ENCODE measurements at places on chromosomes 13 and 19.

- DNase-seq = no peak
Observed at GRCh38 chr13:102651892-102652291, 43.0 kb downstream of the METTL21C start.

DNA sequence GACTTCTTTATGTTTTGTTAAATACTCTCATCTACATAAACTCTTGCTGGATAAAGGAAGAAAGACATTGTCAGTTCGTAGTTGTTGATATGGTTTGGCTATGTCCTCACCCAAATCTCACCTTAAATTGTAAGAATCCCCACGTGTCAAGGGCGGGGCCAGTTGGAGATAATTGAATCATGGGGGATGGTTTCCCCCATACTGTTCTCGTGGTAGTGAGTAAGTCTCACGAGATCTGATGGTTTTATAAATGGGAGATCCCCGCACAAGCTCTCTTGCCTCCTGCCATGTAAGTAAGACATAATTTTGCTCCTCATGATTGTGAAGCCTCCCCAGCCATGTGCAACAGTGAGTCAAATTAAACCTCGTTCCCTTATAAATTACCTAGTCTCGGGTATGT is 3.6 kb downstream of the ADGRE1 start:
- no peak for DNase-seq

DNA sequence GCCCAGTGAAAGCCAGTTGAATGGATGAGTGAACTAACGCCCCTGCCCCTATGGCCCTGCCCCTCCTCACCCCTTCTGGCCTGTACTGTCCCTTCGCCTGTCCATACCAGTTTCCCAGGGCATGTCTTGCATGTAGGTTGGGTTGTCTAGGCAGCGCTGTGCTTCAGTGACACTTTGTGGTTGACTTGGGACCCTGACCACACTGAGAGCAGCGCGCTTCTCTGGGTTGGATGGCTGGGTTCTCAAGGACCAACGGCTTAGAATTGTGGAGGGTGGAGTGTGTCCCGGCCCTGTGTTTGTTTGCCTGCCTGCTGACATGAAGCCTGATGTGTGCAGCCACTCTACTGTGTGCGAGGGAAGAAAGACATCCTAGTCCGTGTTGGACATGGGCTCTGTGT is 15.8 kb downstream of the GATAD2A start:
- DNase-seq = no peak

- no peak for DNase-seq
Observed at GRCh38 chr19:17379221-17379631, 2.1 kb upstream of the PLVAP start.

- no peak for DNase-seq
Observed at GRCh38 chr13:114049026-114049425, 75.2 kb upstream of the C13orf46 start.

DNA sequence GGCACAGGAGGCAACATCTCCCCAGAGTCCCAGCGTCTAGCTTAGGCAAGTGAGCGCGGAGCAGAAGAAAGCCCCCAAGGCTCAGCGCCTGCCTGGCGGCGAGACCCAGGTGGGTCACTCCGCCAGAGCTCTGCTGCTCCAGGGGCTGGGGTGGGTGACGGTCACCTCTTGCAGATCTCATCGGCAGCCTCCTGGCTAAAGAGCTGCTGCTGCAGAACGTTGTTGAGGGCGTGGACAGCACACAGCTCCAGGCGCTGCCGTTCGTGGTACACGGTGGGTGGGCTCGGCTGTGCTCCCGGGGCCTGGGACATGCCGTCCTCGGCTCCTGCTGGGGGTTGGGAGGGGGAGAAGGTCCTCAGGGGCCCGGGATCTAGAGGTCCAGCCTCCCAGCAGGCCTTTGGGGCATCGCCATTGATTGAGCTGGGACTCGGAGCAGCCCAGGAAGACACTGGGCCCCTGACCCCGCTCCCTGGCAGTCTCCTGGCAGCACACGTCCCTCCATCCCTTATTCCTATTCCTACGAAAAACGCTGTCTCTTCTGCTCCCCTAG is 795 bp downstream of the JOSD2 start:
- DNase-seq = no peak

GRCh38 chr13:113618455-113618854 is 33.9 kb downstream of the TFDP1 start:
- DNase-seq = no peak

- no peak for DNase-seq
Observed at GRCh38 chr19:29606420-29606747, 301 bp downstream of the POP4 start.

DNA sequence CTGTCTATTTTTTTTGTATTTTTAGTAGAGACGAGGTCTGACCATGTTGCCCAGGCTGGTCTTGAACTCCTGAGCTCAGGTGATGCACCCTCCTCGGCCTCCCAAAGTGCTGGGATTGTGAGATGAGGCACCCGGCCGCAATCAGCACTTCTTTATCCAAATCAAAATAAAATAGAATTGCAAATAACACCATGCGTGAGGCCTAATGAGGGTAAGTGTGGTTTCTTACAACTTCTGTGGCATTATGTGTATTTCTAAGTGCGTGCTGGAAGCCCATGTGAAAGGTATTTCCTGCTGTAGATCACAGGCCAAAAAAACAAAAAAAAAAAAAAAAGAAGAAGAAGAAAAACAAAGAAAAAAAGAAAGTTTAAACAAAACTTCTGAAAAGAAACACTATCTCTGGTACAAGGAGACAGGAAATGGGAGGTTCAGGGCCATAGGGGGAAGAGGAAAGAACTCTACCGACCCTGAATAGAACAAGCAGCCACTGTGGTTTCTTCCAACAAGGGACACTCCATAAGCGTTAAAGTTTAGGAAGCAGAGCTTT is 3.0 kb upstream of the GRAMD1A start:
- no peak for DNase-seq

DNA sequence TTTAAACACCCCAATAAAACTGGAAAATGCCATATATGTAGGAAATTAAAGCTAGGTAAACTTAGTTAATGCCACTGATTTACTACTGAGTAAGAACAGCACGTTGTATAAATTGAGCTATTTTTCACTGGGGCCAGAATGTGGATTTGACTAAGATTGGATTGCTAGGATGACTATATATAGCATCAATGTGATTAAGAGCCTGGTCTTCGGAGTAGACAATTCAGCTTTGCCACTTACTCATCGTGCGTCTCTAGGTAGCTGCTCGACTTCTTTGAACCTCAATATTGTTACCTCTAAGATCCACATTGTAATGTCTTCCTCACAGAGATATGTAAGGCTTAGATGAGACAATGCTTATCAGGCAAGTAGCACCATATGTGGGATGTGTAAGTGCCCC is 462.5 kb downstream of the KLF12 start:
- no peak for DNase-seq

- DNase-seq = no peak
Observed at GRCh38 chr13:106284358-106284757, 251.1 kb downstream of the EFNB2 start.

DNA sequence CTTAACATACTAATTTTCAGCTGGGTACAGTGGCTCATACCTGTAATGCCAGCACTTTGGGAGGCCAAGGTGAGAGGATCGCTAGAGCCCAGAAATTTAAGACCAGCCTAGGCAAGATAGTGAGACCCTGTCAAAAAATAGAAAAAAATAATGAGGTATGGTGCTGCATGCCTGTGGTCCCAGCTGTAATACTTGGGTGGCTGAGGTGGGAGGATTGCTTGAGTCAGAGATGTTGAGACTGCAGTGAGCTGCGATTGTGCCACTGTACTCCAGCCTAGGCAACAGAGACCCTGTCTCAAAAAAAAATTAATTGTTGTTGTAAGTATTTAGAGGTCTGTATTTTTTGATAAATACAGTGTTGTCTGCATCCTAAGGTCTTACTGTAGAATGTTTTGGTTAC is 66.8 kb downstream of the FNDC3A start:
- DNase-seq = no peak

- no peak for DNase-seq
Observed at GRCh38 chr13:80038371-80038770, 302.6 kb downstream of the SPRY2 start.

GRCh38 chr19:34366738-34367623 is 2.0 kb downstream of the GPI start:
- no peak for DNase-seq

GRCh38 chr19:29187676-29188075 is 25.3 kb downstream of the UQCRFS1 start:
- DNase-seq = no peak

- no peak for DNase-seq
Observed at GRCh38 chr13:50993934-50994333, 84.3 kb downstream of the RNASEH2B start.

DNA sequence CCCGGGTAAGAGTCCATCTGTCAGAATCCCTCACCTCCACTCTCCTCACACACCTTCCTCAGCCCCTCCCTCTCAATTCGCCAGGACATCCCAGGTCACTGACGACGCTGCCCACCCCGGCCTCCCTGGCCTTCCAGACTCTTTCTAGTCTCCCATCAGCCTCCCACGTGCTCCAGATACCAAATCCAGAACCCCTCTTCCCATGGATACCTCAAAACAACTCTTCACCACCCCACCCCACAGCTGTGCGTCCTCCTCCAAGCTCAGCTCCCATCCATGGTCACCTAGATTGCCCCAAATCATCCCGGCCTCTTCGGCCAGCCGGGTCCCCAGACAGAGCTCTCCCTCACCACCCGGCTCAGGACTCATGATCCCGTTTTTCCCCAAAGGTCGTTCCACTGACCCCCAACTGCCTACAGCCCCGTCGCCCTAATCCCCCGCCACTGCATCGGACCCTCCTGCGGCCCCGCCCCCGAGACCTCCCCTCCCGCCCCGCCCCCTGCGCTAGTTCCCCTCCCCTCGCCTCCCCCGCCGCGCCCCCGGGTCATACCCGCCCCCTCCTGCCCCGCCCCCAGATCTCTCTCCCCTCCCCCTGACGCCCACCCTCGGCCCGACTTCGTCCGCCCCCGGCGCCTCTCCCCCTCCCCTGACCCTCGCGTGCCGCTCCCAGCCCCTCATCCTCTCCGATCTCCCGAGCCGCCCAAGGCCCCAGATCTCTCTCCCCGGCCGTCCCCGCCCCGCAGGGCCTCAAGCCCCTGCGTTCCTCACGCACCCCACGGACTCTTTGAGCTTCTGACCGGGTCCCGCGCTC is 546 bp downstream of the UBXN6 start:
- DNase-seq = no peak

DNA sequence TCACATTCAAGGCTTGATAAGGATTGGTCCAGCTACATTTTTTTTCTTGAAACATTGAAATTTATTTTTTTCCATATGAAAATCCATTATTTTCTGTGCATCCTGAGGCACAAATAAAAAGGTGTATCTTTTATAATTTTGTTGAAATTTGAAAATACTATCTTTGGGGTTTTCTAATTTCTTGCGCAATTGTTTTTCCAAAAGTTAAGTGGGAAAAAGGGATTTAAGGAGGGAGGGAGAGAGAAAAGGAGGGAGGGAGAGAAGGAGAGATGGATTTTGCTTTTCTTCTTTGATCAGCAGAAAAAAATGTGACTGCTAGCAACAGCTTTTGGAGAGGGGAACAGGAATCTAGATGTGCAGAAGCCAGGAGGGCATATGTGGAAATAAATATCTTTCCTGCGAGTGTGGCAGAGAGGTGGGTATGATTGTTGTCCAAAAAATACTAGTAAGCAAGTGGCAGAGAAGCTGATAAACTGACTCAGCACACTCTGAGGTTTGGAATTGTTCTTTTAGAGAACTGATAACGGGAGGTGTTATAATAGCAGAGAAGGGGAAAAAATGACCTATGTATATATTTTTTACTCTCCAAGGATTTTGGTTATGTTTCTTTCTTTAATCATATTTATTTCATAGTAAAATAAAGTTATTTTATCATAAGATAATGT is 61.2 kb upstream of the EDNRB start:
- no peak for DNase-seq

DNA sequence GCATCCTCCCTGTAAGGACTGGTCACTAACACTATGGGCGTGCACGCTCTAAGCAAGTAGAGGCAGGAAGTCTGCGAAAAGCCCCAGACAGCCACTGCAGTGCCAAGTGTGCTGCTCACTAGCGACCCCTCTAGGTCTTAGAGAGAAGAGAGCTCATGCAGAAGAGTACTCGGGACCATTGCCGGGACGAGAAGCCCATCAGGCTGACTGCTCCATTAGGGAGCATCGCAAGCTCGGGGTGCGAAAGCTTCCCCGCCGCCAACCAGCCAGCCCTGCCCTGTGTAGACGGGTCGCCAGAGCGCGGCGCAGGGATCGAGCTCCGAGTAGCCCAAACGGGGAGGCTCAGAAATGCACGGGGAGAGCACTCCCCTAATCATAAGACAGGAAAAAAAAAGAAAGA is 16.6 kb downstream of the POU4F1 start:
- no peak for DNase-seq

DNA sequence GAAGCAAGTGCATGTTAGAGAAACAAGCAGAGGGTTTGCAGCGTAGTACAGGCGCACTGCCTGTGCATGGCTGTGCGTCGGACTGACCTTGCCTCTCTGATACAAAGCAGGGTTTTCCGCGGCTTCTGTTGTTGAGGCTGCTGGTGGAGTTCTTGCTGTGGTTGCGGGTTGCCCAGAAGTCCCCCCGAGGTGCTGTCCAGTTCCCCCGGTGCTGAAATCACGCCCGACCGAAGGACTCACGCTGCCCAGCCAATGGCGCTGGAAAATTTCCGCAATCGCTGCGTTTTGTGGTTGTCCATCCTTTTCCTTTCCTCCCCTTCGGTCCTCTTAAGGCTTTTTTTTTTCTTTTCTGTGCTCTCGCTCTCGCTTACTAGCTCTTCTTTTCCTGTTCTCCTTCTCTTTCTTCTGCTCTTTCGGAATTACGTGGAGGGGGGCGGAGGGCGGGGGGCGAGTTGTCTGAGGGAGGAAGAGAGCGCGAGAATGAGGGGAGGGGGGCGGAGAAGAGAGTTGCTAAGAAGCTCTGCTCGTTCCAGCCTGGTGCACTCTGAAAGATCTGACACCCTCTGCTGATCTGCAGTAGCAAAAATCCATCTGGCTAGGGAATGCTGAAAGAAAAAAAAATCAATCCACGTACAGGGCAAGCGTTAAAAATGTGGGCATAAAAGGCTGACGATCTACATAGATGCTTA is at the start of gene SLITRK1:
TSS of gene SLITRK1 (minus strand) at position 558 of the 689 bp plus-strand sequence. CDS start 967 bp downstream, outside the sequence.
- DNase-seq = peak; percentile 87

GRCh38 chr13:26985285-26985878 is 186.2 kb downstream of the USP12 start:
- peak; percentile 91 for DNase-seq

DNA sequence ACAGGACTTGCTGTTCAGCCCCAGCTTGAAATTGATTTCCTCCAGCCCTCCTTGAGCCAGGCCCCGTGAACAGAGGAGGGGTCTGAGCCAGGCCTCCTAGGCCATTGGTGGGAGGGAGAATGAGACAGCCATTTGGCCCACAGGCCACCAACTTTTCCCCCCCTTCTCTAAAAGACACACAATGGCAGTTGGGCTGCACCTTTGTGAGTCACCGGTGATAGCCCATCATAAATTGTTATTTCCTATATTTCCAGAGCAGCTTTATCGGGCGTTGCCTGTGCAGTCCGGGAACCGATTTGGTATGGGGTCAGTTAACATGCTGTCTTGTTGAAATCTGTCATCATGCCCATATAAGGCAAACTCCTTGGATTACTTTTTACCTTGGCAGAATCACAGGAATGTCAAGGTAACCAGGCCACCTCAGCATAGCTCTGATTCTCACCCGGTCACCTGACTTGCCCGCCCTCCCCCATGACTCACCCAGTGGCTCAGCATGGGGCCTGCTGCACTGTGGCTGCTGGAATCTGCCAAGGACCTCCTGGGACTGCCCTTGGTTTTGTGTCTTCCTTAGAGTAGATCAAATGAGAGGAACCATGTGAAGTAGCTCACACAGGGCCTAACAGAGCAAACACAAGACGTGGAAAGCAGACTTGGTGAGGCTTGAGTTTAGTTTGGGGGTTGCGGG is 36.1 kb downstream of the ACTN4 start:
- DNase-seq = no peak

GRCh38 chr19:38706792-38707511 is 37.3 kb downstream of the CAPN12 start:
- no peak for DNase-seq
